Stimulated activated CD4-positive, alpha-beta T cell treated with anti-CD3 and anti-CD28 coated beads, Interleukin-12 subunit alpha, Interleukin-12 subunit beta, amount 100 ng/mL, for 24 hours (primary cell): ENCODE measurements at places on chromosomes 4 and X.

DNA sequence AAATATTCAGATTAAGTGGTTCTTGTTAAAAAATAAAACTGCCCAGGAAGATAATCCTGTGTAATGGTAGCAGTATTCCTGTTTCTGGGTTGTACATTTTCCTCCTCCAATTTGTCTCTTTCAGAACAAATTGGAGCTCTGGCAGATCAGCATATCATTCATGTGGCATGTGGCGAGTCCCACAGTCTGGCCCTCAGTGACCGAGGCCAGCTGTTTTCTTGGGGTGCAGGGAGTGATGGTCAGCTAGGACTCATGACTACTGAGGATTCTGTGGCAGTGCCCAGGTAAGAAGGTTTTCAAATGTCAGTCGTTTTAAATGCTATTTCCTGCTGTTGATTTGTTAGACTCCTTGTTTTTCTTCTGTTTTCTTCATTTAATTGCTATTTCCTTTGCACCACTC, 47.9 kb downstream of the NAP1L5 start:
- DNase-seq, result no peak

DNA sequence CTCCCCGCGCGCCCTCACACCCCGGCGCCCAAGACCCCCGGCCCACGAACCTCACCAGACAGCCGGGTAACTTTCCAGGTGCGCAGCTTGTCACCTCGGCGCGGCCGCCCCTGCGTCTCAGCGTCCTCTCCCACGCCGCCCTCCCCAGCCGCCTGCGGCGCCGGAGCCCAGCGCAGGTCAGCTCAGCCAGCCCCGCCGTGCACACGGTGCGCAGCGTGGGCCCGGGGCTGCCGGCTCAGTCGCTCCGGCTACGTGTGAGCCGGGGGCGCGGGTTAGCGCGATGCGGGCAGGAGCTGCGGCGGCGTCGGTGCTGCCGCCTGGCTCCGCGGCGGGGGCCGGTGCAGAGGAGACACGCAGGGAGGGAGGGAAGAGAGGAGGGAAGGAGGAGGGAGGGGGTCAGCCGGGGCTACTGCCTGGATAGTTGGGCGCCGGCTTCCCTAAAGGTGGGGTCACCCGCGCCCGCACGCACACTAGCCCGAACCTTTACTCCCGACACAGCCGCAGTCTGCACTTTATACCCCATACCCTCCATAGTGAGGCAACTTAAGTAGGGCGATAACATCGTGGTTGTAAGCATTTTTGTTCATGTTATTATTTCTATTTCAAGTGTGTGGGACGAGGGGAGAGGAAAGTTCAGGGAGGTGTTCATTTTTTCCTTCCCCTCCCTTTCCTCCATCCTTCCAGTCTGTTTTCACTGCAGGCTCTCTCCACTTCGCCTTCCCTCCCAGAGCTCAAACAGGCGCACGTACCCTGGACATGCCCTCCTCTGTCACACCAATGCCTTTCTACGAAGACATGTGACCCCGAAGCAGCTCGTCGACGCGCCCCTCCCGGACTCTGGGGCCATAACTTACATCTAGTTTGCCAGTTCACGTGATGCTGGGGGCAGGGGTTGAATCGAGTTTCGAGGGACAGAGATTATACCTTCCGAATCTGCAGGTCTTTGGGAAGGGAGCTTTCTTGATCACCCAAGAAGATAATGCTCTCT, at the start of gene PRKG2:
PRKG2 (minus strand) TSS at position 342 of the 988 bp plus-strand sequence. CDS start 10,175 bp downstream, outside the sequence.
- DNase-seq, result no peak

DNA sequence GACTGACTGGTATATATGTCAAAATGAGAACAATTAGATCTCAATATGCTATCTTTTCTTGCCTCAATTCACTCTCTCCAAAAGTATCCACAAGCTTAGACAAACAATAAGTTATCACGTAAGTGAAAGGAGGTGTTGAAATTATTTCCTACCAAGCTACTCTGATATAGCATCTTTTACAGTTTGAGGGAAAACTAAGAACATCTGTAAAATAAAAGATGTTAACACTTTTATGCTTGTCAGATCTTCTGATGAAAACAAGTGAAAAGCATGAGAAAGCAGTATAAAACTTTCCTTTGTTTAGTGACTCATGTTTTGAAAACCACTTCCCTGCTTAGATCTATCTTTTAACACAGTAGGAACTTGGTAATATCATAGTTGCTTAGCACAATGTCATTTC, 8.4 kb upstream of the MAB21L2 start:
- DNase-seq, result no peak

DNA sequence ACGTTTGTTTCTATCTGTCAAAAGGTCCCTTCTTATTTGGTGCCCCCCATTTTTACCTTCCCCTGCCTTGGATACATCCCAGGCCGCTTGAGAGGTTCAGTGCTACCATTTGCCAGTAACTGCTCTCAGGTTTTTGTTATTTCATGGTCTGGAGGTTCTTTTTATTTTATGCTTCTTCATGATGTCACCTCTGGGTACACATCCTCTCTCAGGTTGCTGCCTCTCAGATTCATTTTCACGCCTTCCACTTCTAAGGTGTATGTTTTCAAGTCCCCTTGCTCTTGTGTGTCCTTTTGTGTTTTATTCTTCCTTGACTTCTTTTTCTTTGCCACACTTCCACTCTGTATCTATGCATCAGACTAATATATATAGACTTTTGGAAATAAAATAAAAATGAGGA, 640.1 kb upstream of the AADAT start:
- no peak for DNase-seq

GRCh38 chr4:25379591-25379990, 2.5 kb downstream of the ANAPC4 start:
- DNase-seq, result no peak

GRCh38 chr4:152676052-152676854, 3.5 kb downstream of the TMEM154 start:
- no peak for DNase-seq

GRCh38 chr4:53015681-53016080, 153.6 kb downstream of the RASL11B start:
- no peak for DNase-seq

DNA sequence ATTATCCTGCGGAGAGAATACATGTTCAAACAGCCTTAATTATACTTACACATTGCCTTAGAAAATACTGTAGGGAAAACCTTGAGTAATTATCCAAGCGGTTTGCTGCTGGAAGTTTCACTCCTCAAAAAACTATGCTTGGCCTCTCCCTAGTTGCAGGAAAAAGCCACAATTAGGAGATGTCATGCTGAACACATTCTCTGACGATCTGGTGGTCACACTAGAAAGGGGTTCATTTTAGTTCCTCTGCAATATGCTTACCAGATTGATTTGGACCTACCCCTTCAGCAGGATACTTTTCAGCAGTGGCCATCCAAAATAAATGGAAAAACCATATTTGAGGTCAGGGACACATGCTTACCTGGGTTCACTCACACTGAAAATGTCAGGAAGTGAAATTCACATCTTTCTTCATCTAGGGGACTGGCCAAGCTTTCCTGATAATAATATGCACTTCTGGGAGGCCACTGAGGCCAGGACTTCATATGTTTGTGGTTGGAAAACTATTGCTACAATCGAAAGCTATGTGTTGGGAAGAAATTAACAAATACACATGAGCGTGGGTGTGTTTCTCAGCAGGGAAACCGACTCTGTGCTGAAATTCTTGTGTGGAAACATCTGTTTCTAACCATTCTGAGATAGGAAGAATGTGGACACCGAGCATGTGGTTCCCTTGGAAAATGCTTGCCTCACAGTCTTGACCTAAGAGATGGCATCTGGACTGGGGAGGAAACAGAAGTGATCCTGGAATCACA, 68.8 kb downstream of the ATXN3L start:
- no peak for DNase-seq

DNA sequence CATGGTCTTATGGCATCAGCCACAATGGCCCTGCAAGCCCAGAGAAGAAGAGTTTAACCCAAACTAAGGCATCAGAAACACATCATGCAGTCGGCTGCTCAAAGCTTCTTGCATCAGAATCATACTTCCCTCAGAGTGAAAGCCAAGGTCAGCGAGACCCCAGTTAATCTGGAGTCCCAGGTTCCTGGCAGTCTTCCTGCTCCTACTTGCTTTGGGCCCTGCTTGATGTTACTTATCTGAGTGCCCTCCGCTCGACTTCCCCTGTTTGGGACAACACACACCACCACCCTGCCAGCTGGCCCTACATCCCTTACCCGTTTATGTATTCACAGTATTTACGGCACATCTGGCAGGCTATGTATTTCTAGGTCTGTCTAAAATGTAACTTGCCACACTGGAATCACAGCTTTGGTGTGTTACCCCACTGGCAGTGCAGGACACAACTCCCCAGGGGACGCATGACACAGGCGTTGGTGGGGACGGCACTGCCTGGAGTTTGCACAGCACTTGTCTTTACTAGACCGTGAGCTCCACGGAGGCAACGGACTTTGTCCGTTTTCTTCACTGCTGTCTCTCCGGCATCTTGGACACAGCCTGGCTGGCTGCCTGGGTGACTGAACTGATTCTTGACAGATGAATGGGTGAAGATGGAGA, 22.8 kb downstream of the CRMP1 start:
- no peak for DNase-seq

GRCh38 chr4:123892368-123892976, 495.9 kb downstream of the SPRY1 start:
- DNase-seq, result no peak

DNA sequence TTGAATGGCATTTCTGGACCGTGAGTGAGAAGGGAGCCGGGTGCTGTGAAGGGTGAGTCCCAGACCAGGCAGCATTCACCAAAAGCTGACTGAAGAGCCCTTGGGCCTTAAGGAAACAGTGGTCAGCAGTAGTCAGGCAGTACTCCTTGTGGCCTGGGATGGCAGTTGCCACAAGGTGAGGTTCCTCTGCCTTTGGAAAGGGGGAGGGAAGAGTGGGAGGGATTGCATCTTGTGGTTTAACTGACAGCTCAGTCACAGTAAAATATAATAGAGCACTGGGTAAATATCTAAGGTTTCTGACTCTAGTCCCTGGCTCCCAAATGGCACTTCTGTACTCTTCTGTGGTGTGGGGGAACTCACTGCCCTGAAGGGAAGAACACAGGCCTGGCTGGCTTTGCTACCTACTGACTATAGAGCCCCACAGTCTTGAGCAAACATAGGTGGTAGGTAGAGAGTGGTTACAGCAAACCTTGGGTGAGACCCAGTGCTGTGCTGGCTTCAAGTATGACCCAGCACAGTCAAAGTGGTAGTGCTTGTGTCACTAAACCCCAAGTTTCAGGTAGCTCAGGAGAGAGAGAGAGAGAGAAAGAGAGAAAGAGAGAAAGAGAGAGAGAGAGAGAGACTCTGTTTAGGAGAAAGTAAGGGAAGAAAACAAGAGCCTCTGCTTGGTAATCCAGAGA, 154.2 kb downstream of the TEX11 start:
- DNase-seq, result no peak

DNA sequence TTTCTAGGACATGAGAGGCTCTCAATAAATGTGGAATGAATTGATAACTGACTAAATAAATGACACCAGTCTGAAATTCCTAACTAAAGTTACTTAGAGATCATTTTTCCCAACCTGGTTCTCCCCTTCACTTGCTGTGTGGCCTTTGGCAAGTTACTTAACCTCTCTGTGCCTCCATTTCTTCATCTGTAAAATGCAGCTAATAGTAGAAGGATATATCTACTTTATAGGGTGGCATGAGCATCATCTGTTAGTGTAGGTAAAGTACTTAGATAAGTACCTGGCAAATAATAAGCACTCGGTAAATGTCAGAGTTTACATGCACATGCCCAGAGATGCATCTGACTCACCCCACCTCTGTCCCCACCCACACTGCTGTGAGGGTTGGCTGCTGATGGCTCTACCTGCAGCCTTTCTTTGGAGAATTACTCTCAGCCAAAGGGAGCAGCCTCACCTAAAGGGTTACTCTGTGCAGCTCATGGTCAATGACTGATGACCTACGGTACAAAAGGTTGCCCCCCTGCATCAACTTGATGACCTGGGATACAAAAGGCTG, 139.3 kb downstream of the CHIC2 start:
- DNase-seq, result no peak

- no peak for DNase-seq
Measured at GRCh38 chrX:140525448-140525847, 20.6 kb upstream of the SOX3 start.

GRCh38 chr4:25815586-25815985, 47.2 kb downstream of the SEL1L3 start:
- no peak for DNase-seq

- no peak for DNase-seq
Measured at GRCh38 chr4:13267091-13267490, 217.0 kb downstream of the RAB28 start.

DNA sequence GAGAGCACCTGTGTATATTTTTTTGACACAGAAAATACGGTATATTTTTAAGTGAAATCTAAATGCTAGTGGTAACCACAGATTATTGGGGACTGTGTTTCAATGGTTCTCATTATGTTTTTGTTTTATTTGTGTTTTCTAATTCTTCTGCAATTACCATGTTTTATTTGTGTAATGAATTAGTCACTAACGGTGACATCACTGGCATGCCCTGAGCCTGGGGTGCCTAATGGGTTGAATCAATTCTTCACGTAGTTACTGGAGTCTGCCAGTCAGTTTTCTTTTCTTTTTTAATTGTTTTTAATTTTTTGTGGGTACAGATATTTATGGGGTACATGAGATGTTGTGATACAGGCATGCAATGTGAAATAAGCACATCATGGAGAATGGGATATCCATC, 168.8 kb downstream of the RELL1 start:
- no peak for DNase-seq

GRCh38 chrX:37361596-37361995, 12.4 kb downstream of the PRRG1 start:
- no peak for DNase-seq

GRCh38 chr4:113248320-113248719, 198.9 kb downstream of the ANK2 start:
- no peak for DNase-seq

DNA sequence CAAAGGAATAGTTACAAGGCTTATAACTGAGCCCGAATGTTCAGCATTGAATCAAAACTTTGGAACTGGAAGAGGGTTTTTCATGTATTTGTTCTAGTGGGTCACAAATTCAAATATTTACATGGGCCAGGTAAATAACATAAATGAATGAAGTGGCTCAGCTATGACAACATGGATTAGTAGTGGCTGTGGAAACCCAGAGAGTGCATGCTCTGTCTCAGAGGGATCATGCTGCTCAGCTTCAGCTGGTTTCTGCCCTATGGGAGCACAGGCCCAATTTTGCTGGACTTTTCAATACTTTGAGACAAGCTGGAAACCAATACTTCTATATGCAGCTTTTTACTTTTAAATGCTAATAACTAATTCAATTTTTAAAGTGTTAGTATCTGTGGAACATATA, 394.0 kb upstream of the TEX13C start:
- no peak for DNase-seq

DNA sequence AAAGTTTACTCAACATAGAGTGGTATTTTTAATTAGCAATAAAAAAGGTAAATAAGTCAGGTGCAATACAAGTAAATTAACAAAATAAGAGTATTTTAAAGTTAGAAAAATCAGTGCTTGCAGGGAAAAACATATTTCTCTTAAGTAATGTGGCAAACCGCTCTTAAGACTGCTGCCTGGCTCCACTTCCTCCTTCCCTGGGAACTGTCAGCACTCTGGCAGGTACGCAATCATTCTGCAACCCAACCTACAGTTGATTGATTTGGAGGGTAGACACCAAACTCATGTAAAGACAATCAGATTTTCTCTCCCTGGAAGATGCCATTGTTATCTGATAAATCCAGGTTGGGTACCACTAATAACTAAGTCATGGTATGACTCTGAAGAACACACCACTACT, 63.9 kb downstream of the PPP3CA start:
- no peak for DNase-seq
